ENCODE measurements at places on chromosomes 5 and 9.

GRCh38 chr9:126985870-126986498 lies 71.4 kb downstream of the RALGPS1 start:
- DNase-seq, result peak; percentile 97

DNA sequence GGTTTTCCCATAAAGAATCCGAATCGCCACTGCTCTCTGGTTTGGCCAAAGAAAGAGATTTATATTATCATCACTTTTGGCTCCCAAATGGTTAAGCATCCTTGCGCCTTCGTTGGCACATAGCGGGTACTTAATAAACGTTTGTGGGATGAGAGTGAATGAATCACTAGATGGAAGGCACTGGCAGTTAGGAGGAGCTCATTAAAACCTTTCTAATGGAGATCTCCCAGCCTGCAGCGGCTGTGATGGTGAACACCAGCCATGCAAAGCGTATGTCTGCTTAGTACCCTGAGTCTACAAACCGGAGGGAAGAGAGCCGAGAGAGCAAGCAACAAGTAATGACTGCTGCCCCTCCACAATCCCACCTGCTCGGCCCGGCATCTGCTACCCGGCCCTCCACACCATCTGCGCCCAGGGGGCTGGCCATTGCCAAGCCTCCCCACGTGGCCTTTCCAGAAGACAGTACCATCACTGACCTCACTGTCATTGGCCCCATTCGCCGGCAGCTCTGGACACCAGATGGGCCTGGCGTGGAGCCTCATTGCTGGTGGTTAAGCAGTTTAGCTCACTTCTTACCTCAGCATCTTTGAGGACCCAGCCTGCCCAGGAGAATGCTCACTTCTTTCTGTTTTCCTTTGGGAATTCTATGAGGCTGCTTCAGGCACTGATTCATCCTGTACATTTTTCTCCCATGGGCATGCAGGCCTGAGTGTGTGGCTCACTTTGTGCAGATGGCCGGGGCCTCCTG lies 39.3 kb upstream of the ANKRD33B start:
- no peak for DNase-seq

GRCh38 chr5:93793159-93793781 lies 51.9 kb upstream of the POU5F2 start:
- DNase-seq, result no peak

DNA sequence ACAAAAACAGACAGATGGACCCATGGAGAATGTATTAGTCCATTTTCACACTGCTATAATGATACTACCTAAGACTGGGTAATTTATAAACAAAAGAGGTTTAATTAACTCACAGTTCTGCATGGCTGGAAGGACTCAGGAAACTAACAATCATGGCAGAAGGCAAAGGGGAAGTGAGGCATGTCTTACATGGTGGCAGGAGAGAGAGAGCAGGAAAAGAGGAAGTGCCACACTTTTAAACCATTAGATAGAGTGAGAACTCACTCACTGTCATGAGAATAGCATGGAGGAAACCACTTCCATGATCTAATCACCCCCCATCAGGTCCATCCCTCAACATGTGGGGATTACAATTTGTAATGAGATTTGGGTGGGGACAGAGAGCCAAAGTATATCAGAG lies 808.9 kb downstream of the CDH12 start:
- peak; percentile 2 for DNase-seq

GRCh38 chr5:164671640-164672039 lies 1166.2 kb downstream of the MAT2B start:
- no peak for DNase-seq

GRCh38 chr9:4463824-4464223 lies 26.4 kb upstream of the SLC1A1 start:
- no peak for DNase-seq

DNA sequence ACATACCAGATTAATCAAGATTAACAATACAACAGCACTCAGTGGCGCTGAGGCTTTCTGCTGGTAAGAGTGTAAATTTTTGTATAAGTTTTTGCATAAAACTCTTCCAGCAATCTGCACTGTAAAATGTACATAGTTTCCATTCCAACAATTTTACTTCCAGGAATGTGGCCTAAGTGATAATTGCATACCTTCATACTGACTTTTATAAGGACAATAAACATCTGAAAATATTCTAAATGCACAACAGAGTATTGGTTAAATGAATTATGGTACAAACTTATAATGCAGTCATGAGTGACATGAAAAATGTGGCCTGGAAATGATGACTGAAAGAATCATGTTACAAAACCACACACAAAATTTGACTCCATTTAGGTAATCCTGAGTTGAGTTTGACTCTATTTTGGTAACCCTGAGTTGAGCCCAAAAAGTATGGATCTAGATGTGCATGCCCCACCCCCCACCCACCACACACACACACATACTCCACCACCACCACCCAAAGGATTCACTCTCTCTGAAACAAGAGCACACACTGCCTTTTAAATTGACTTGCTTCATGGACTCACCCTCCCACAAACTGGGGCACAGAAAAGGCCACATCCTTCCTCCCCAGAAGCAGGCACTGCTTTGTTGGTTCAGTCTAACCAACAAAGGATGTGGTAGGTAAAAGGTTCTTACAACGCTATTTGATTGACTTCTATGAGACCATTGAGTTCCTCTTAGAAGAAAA lies 137.6 kb downstream of the SUSD1 start:
- DNase-seq, result peak; percentile 35

DNA sequence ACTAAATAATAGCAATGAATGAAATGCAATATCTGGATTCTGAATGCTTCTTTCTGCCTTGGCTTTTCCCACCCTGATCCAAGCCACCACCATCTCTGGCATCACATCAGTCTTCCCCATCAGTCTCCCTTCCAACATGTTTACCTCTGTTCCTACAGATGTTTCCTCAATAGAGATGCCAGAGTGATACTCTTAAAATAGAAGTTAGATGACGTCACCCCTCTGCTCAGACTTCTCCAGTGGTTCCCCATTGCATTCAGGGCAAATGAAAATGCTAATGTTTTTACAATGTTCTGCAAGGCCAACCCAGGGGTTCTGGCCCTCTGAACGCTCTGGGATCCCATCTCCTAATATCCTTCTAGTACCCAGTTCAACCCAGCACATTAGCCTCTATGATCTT lies 305.8 kb downstream of the TRIM32 start:
- DNase-seq, result no peak

- DNase-seq, result no peak
These were observed 364.0 kb downstream of the NDUFS4 start for GRCh38 chr5:53924392-53924791.

DNA sequence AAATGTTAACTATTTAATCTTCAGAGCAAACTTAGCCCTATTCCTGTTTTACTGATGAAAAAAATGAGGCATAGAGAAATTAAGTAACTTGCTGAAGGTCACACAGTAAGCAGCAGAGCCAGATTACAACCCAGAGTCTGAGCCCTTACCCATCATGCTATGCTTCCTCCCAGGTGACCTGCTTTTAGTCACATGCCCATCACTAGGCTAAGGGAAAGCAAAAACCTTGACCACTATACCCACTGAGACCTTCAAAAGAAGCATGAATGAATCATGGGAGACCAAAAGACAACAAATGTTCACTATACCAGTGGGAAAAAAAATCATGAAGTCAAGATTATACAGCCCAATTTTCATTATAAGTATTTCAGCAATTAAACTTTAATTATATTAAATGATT lies 5.3 kb upstream of the HAUS6 start:
- no peak for DNase-seq

DNA sequence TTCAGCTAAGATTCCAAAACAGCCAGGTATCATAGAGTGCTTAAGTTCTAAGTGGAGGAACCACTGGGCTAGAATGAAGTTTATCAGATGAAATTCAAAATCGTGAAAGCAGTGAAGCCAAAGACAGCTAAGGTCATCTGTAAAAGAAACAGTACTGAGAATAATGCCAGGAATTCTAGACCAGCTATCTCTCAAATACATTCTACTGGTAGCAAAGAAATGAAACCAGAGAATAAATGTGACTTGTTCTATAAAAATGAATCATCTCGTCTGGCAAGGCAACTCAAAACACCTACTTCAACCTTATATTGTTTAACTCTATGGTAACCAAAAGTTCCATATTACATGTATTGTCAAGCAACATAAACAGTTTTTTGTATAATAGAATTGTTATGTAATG lies 51.3 kb upstream of the RGMB start:
- DNase-seq, result no peak

DNA sequence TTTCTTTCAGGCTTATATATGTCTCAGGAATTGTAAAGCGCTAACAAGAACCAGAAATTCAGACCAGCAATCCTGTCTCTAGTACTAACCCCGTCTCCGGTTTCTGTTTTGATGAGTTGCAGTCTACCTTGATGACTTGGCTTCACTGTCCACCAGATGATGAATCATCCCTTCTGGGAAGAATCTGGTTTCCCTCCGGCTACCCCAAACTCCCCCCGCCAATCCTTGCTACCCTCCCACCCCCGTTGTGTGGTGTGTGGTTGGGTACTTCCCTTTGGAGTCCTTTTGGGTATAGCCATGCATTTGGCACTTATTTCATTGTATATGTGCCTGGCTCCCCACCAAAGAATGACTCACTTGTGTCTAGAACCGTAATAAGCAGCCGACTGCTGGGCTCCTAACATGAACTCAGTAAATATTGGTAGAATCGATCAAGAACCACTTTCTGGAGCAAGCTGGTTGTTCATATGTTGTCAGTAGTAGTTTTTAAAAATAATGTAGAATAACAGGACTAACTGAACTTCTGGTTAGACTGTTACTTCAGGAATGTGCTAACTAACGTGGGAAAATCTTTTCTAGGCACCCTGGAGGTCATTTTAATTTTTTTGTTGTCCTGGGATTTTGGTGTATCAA lies 8.3 kb upstream of the TGFBI start:
- DNase-seq, result peak; percentile 21

DNA sequence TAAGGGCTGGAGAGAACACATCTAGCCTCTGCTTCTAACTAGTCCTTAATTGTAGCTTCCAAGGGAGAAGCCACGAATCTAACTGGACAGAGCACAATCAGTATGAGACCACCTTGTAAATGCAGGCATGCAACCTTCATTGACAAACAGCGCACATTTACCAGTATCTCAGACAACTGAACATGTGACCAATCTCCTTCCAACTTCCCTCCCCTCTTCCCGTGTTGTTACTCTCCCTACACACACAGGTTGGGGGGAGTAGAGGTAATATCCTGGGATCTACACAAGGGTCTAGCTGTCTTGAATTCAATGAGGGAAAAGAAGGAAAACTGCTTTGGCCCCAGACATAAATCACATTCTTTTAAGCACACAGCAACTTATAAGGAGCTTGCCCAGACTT lies 77.6 kb downstream of the LIFR start:
- no peak for DNase-seq

- no peak for DNase-seq
These were observed 274.4 kb upstream of the SEMA6A start for GRCh38 chr5:116848954-116849581.

DNA sequence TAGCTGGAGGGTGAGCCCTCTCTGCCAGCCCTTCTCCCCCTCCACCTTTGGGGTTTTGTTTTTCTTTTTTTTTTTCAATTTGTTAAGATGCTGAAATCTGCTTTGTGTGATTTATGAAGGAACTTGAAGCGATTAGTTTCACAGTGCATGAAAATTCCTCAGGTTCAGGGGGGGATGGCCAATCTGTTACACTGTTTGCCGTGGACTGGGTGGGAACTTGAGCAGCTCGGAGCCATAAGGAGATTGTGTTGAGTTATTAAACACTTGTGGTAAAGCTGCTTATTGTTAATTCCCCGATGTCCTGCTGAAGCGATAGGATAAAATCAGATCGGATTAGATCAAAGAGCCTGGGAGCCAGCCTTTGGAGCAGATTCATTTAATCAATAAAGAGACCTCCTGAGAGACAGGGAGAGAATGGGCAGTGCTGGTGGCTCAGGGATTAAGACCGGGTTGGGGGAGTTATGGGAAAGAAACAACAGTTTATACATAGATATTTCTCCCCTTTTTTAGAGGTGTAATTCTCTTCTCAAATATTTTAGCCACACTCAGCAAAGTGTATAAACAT lies 105.8 kb upstream of the SPATA31D4 start:
- no peak for DNase-seq

- no peak for DNase-seq
These were observed 164.5 kb downstream of the MED27 start for GRCh38 chr9:131915181-131915580.

- no peak for DNase-seq
These were observed 302.4 kb downstream of the PDE4D start for GRCh38 chr5:59591162-59591561.

GRCh38 chr9:108474356-108474755 lies 381.4 kb downstream of the ACTL7B start:
- no peak for DNase-seq

DNA sequence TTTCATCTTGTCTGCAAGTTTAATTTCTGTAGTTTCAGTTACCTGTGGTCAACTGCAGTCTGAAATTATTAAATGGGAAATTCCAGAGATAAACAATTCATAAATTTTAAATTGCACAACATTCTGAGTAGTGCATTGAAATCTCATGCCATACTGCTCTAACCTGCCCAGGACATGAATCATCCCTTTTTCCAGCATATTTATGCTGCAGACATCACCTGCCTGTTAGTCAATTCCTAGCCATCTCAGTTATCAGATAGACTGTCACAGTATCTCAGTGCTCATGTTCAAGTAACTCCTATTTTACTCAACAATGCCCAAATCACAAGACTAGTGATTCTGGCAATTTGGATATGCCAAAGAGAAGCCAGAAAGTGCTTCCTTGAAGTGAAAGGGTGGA lies 223.0 kb upstream of the GRIA1 start:
- DNase-seq, result no peak

DNA sequence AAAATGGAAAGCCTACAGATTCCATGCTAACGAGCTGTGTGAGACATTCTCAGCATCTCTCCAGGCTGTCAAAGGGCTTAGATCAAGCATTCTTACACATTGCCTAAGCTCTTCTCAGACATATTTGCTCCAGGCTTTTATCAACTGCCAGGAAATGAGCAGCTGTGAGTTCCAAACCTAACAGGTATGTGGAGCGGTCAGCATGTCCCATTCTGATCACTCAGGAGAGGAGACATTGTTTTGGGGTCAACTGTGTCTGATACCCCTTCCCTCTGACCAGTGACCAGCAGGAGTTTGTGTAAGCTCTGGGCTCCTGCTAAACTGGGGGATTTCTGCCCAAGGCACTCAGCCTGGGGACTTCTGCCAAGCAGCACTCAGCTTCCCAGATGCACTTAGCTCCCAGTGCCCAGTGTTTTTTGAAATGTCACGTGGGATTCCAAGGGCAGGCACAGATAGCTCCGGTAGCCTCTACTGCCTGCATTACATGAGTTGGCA lies 229.1 kb downstream of the SEC61B start:
- DNase-seq, result no peak

GRCh38 chr9:134459164-134459563 lies 132.9 kb downstream of the RXRA start:
- DNase-seq, result no peak

GRCh38 chr5:157801-158200 lies 33.5 kb upstream of the LRRC14B start:
- DNase-seq, result no peak

GRCh38 chr5:176365351-176366231 lies at the start of gene ARL10:
Gene ARL10, plus strand, starts transcription at chr5:176365487. Its CDS starts 77 bp downstream, at chr5:176365564.
- DNase-seq, result peak; percentile 39

DNA sequence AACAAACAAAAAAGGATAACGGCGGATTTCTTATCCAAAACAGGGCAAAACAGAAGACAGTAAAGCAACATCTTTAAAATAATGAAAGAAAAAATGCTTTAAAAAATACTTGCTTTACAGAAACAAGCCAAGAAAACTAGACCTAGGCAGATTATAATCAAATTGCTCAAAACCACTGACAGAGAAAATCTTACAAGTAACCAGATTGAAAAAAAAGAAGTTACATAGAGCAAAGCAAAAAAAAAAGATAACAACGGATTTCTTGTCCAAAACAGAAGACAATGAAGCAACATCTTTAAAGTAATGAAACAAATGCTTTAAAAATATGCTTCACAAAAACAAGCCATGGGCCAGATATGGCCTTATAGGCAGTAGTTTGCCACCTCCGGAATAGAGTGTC lies 51.1 kb downstream of the RICTOR start:
- peak; percentile 30 for DNase-seq

All from hematopoietic multipotent progenitor cell treated with erythropoietin and hydrocortisone succinate and interleukin-3 and kit ligand, for 6 days (in vitro differentiated cells).